ENCODE measurements at places on chromosomes 1 and 21.

GRCh38 chr1:11109047-11109760 lies 9.5 kb upstream of the EXOSC10 start:
- no peaks in the 10 kb centered on the region for H3K27me3 ChIP-seq
- H3K4me1 ChIP-seq, result no peaks in the 10 kb centered on the region
- H3K36me3 ChIP-seq, result peaks cover 39% of the 10 kb centered on the region
- H3K27ac ChIP-seq, result no peak overlapping the region
- no peak overlapping the region for H3K4me3 ChIP-seq

DNA sequence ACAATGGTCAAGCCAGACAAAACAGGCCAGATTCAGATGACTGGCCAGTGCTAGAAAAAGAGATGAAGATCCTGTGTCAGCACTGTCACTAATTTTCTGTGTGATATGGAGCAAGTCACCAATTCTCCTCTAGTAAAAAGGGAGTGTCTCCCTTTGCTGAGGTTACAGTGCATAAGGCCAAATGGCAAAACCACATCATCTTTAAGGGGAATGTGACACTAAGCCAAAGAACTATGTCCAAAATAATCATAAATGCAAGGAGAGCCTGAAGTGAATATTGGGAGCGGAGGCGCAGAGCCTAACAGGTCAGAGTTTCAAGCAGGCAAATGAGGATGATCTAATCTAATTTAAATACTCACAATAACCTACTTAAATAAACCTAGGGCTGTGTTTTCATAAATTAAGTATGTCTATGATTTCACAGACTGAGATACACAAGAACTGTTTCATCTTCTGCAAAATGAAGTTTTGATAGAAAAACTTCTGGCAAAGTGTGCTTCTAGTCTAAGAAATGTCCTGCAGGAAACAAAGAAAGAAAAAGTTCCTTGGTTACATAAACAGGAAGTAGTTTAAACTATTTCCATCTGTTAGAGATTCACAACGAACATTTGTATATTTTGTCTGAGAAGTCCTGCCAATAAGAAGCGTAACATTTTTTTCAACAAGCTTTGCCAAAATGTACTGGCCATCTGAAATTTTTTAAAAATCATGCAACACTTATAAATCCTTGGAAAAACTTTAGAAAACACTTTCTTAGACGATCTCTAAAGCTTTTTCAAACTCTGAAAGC lies 290.2 kb downstream of the LRRC40 start:
- no peak overlapping the region for H3K4me3 ChIP-seq
- H3K36me3 ChIP-seq, result no peaks in the 10 kb centered on the region
- peak overlapping the region; percentile 33 for H3K27ac ChIP-seq

- no peak overlapping the region for H3K4me3 ChIP-seq
Observed at GRCh38 chr1:227961651-227962466, 14.1 kb upstream of the WNT9A start.

GRCh38 chr1:20400341-20401177 lies 85.5 kb downstream of the CAMK2N1 start:
- H3K27ac ChIP-seq, result no peak overlapping the region
- no peaks in the 10 kb centered on the region for H3K4me1 ChIP-seq
- H3K36me3 ChIP-seq, result no peaks in the 10 kb centered on the region
- no peak for DNase-seq
- H3K27me3 ChIP-seq, result peaks cover 61% of the 10 kb centered on the region

- peak; percentile 54 for DNase-seq
- H3K27me3 ChIP-seq, result no peaks in the 10 kb centered on the region
- no peak overlapping the region for H3K27ac ChIP-seq
- H3K4me1 ChIP-seq, result no peaks in the 10 kb centered on the region
Observed at GRCh38 chr21:30408782-30409494, 13.1 kb downstream of the KRTAP13-1 start.

DNA sequence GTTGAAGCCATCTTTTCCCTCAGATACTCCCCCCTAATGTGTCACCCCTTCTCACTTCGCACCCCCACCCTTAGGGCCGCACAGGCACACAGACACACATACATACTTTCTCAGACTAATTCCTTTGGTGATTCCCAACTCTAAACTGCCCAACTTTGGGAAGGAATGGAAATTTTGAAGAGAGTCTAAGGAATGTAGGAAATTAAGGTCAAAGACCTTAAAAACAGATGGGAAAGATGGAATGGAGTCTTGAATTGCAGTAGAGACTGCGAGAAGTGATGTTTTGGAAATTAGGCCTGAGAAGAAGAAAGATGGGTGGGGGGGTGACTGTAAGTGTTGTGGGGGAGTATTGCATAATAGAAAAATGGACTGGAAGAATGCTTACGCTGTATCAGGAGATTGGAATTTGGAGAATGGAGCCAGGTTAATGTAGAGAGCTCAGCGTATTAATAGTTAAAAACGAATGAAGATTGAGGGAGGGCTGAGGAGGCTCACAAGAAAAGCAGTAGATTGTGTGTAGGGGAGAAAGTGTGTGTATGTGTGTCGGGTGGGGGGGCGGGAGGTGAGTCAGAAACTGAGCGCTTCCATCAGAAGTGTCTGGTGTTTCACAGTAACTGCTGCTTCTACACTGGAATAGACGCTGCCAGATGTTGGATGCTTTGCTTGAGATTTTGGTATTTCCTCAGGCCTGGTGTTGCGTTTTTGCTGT lies 1.7 kb downstream of the PIP5K1A start:
- peak overlapping the region; percentile 93 for H3K4me3 ChIP-seq
- DNase-seq, result no peak
- peak overlapping the region; percentile 96 for H3K27ac ChIP-seq
- peaks cover 61% of the 10 kb centered on the region for H3K4me1 ChIP-seq
- no peaks in the 10 kb centered on the region for H3K27me3 ChIP-seq

- H3K36me3 ChIP-seq, result no peaks in the 10 kb centered on the region
- H3K27me3 ChIP-seq, result no peaks in the 10 kb centered on the region
- no peak overlapping the region for H3K27ac ChIP-seq
- H3K4me1 ChIP-seq, result no peaks in the 10 kb centered on the region
- DNase-seq, result no peak
Observed at GRCh38 chr21:31744182-31744800, 12.4 kb upstream of the SCAF4 start.

DNA sequence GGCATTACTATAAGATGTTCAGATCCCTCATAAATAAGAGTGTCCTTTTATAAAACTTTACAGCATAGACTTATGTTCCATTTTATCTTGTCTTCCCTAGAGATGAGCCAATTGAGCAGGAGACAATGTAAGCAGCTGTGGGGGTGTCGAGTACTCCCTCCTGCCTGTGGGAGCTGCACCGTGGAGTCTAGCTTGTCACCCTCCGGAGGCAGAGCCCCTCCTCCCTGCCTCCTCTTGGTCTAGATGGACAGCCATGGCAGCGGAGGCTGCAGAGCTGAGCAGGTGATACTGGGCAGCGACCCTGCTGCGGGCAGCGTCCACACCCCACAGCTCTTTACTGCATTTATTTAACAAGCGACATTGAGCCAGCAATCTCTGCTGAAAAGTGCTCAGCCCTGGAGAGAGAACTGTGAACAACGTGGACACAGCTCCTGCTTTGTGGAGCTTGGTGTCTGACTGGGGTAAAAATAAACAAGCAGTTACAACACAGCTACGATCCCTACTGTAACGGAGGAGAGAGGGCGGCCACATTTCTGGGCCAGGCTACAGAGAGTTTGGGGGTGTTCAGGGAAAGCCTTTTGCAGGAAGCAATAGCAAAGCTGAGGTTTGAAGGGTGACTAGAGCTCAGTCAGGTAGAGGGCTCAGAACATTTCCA lies 12.8 kb upstream of the KIF21B start:
- DNase-seq, result no peak
- no peak overlapping the region for H3K4me3 ChIP-seq
- no peaks in the 10 kb centered on the region for H3K36me3 ChIP-seq
- no peaks in the 10 kb centered on the region for H3K4me1 ChIP-seq

GRCh38 chr1:204191456-204191855 lies 4.8 kb downstream of the KISS1 start:
- H3K27me3 ChIP-seq, result peaks cover 60% of the 10 kb centered on the region
- H3K36me3 ChIP-seq, result no peaks in the 10 kb centered on the region
- DNase-seq, result no peak
- no peak overlapping the region for H3K4me3 ChIP-seq
- H3K4me1 ChIP-seq, result peaks cover 8% of the 10 kb centered on the region
- no peak overlapping the region for H3K27ac ChIP-seq

- no peak overlapping the region for H3K27ac ChIP-seq
- H3K27me3 ChIP-seq, result no peaks in the 10 kb centered on the region
- H3K4me3 ChIP-seq, result no peak overlapping the region
- H3K36me3 ChIP-seq, result no peaks in the 10 kb centered on the region
- H3K4me1 ChIP-seq, result no peaks in the 10 kb centered on the region
- DNase-seq, result no peak
Observed at GRCh38 chr1:199472018-199472417, 555.5 kb upstream of the NR5A2 start.

- peaks cover 18% of the 10 kb centered on the region for H3K4me1 ChIP-seq
- H3K27ac ChIP-seq, result peak overlapping the region; percentile 52
- no peak overlapping the region for H3K4me3 ChIP-seq
Observed at GRCh38 chr1:162215902-162216301, 146.4 kb downstream of the NOS1AP start.

DNA sequence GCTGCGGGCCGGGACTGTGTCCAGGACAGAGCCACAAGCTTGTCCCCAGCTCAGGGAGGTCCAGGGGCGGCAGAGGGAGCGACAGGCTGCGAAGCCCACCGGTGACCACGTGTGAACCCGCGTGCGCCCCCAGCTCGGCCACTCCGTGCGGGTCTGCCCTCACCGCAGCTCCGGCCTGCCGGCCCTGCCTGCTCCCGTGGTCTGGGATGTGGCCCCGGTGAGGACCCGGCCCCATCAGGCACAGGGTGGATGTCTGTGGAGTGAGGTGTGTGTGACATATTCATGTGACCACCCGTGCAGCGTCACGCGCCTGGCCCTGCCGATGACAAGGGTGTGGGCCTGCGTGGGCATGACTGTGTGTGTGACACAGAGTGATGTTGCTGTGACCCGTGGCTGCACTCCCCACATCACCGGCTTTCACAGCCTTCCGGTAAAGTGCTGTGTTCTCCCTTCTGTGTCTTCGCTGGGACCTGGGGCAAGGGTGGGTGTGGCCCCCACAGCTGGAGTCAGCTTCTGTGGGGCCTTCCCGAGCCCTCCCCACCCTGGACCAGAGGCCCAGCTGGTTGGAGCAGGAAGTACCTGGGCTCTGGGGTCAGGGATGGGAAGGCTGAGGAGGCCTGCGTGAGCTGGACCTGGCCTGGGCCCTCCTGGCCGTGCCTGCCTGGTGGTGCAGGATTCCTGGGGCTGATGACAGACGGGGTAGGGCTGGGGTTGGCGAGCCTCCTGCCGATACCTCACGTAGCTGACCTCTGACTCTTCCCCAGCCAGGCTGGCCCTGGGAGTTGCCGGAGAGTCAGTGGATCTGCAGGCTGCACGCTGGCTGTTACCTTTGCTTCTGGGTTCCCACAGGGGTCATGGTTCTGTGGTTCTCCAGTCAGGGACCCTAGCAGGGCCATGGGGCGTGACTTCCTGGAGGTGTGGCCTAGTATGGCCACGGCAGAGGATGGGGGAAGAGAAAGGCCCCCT lies 4.1 kb downstream of the RNF223 start:
- H3K4me1 ChIP-seq, result peaks cover 31% of the 10 kb centered on the region
- DNase-seq, result no peak
- H3K27me3 ChIP-seq, result peaks cover 35% of the 10 kb centered on the region
- H3K27ac ChIP-seq, result no peak overlapping the region
- no peaks in the 10 kb centered on the region for H3K36me3 ChIP-seq

GRCh38 chr1:153397924-153398651 lies 7.2 kb upstream of the S100A8 start:
- no peak overlapping the region for H3K27ac ChIP-seq
- H3K27me3 ChIP-seq, result no peaks in the 10 kb centered on the region
- H3K4me1 ChIP-seq, result no peaks in the 10 kb centered on the region
- no peak for DNase-seq
- H3K4me3 ChIP-seq, result no peak overlapping the region

- H3K36me3 ChIP-seq, result no peaks in the 10 kb centered on the region
- no peaks in the 10 kb centered on the region for H3K27me3 ChIP-seq
Observed at GRCh38 chr1:193355178-193355577, 168.8 kb upstream of the B3GALT2 start.

- H3K27ac ChIP-seq, result no peak overlapping the region
- H3K4me1 ChIP-seq, result no peaks in the 10 kb centered on the region
- H3K4me3 ChIP-seq, result no peak overlapping the region
- H3K27me3 ChIP-seq, result no peaks in the 10 kb centered on the region
- no peak for DNase-seq
- H3K36me3 ChIP-seq, result no peaks in the 10 kb centered on the region
Observed at GRCh38 chr1:86176226-86176625, 19.7 kb upstream of the COL24A1 start.

GRCh38 chr1:42913426-42914091 lies 45.1 kb downstream of the SLC2A1 start:
- no peaks in the 10 kb centered on the region for H3K27me3 ChIP-seq
- no peak overlapping the region for H3K27ac ChIP-seq
- H3K4me3 ChIP-seq, result no peak overlapping the region

GRCh38 chr1:222989443-222989842 lies 153.6 kb downstream of the TLR5 start:
- H3K4me3 ChIP-seq, result no peak overlapping the region
- DNase-seq, result no peak
- no peaks in the 10 kb centered on the region for H3K27me3 ChIP-seq
- peaks cover 5% of the 10 kb centered on the region for H3K4me1 ChIP-seq

GRCh38 chr1:176790786-176791185 lies 327.8 kb downstream of the PAPPA2 start:
- no peak for DNase-seq
- H3K36me3 ChIP-seq, result no peaks in the 10 kb centered on the region
- H3K4me3 ChIP-seq, result no peak overlapping the region
- H3K4me1 ChIP-seq, result no peaks in the 10 kb centered on the region

DNA sequence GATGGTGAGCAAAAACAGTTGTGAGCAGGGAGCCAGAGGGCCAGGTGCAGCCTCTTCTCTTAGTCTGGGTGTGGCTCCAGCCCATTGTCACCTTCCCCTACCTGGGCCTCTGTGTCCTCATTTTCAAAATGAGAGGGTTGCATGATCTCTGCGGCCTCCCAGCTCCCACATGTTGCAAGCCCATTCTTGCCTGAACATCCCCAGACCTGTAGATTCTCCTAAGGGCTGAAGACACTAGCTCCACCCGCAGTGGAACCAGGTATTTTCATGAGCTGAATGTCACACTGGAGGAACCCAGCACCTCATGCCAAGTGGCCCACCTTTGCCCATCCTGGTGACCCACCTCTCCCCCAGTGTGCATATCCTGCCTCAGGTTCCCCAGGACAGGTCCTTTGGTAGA lies 12.3 kb downstream of the IKBKE start:
- H3K36me3 ChIP-seq, result no peaks in the 10 kb centered on the region
- no peak overlapping the region for H3K27ac ChIP-seq
- no peaks in the 10 kb centered on the region for H3K4me1 ChIP-seq
- no peak for DNase-seq

- no peak for DNase-seq
- H3K27ac ChIP-seq, result no peak overlapping the region
- no peaks in the 10 kb centered on the region for H3K4me1 ChIP-seq
- no peak overlapping the region for H3K4me3 ChIP-seq
Observed at GRCh38 chr21:35575280-35575915, 484.9 kb downstream of the SETD4 start.

- DNase-seq, result no peak
- peaks cover 22% of the 10 kb centered on the region for H3K4me1 ChIP-seq
- peak overlapping the region; percentile 74 for H3K4me3 ChIP-seq
- H3K36me3 ChIP-seq, result no peaks in the 10 kb centered on the region
Observed at GRCh38 chr1:70220517-70221237, 503 bp upstream of the SRSF11 start.

GRCh38 chr1:51236531-51237350 lies 668 bp downstream of the RNF11 start:
- H3K27ac ChIP-seq, result peak overlapping the region; percentile 94
- H3K4me3 ChIP-seq, result peak overlapping the region; percentile 94
- peak; percentile 59 for DNase-seq
- H3K4me1 ChIP-seq, result peaks cover 60% of the 10 kb centered on the region
